ENCODE measurements at places on chromosomes 6 and 20.

DNA sequence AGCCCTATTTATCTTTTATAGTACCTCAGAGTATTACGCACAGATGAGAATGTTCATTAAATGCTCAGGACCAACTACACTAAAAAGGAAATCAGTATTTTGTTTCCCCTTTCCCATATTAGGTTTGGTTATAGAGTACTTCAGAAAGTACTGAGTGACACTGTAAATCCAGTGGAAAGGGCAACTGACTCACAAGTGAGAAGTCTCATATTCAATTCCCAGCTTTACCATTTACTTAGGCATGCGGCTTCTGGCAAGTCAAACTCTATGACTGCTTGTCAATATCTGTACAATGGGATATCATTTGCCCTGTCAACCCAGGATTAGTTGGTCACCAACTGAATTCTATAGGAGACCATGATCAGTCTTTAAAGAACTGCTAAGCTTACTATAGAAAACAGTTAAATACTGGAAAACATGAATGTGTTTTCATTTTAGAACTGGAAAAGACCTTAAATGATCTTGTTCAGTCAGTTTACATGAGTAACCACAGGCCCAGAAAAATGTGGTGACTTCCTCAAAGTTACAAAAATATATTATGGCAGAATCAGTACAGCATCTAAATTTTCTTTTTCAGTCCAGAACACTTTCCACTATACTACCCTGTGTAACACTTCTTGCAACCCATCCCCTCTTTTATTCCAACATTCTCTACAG, 3.6 kb downstream of the MAP3K7 start:
- DNase-seq = no peak

DNA sequence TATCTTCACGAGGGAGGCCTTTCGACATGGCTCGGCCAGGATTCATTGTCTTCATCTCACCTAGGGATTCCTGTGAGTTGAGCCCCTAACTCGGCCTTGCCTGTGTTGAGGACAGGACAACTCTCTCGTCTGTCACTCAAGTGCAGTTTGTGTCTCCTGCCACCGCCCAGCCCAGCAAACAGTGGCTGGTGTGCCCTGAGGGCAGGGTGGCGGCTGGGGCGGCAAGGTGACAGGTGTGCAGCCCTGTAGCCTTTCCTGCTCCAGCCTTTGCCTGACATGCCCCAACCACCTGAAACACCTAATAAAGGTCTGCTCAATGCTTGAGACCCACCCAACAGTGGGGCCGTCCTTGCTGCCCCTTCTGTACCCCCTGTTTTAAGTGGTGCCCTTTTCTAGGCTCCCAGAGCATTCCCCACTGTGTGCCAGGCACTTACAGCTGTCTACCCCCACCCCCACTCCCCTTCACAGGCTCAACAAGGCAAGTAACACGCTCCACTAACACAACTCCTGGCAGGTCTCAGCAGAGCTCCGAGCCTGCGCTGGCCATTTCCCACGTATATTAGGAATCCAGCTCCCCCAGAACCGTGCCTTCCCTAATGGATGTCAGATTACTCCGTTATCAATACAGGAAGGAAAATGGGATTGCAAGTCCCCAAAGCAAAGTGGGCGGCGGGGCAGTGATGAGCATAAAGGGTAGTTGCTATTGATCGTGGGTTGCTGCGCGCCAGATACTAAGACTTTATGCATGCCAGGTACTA, 17.7 kb downstream of the GFRA4 start:
- no peak for DNase-seq

GRCh38 chr20:25275813-25276532, 28.1 kb downstream of the PYGB start:
- no peak for DNase-seq

DNA sequence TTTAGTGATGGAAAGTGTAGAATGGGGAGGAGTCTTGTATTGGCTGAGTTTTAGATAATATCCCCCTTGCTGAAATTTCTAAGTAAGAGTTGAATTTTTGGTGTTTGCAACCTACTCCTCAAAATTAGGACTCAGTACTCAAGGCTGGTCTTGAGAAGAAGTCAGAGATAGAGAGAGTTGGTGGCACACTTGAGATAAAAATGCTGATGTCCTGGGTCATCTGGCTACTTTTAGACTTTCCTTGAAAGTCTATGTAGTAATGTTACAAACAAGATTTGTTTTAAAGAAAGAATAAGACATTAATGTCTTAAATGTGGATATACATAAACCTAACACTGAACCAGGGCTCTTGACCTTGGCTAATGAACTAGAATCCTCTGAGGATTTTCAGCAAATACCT, 62.5 kb upstream of the MLIP start:
- DNase-seq = no peak

DNA sequence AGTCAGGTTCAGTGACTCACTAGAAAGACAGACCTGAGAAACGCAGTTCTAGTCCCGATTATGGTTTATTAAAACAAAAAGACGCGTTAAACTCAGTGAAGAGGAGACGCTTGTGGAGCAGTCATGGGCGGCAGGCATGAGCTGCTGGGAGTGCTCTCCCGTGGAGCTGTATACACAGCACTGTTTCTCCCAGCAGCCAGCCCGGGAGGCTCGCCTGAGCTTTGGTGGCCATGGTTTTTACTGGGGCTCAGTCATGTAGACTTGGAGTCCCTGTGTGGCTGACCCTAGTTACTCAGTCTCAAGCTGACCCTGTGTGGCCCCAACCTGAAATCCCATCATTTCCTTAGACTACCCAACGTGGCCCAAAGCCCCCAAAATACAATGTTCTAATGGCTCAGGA, 41.2 kb upstream of the BHLHE23 start:
- no peak for DNase-seq

DNA sequence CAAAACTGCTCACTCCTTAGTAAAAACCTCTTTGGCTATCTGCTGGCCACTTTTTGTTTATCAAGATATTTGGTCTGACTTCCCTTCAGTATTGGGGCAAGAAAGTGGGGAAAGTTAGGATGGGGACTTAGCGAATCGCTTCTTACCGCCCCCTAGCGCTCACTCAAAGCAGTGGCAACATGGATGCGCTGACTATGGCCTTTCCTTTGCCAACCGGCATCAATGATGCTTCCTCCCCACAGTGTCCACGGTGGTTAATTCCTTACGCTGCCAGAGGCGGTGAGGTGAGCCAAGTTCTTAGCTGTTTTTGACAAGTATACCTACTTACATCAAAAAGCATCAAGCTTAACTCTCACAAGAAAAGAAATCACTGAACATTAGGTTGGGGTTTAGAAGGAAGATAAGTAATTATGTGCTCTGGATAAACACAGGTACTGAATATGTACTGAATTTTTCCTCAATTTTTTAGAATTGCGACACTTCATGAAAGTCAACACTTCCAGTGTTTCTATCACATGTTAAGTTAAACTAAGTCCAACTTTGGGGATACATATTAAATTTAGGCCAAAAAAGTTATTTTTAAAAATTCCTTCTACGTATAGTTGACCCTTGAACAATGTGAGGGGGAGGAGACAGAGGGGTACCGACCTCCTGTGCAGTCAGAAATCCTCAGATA, 86.7 kb downstream of the GMDS start:
- DNase-seq = no peak

Measured in DMS 273 treated with DMSO at 0.1 percent for 48 hours (cell line).